ENCODE measurements at places on chromosomes 5 and 9.

DNA sequence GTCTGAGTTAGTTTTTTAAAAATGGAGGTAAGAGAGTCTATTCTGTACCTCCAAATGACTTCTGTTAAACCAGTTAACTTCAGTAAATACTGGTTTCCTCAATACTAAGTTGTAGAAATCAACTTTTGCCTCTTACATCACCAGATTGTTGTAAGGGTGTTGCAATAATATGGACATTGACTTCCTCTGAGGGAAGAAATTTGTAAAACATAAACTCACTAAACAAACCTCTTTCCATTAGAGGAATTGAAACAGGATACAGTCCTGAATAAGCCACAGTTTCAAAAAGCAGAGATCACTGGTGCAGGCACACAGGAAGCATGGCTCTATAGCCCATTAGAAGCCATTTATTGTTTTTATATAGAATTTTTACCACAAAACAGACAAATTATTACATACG lies 32.7 kb upstream of the SLCO6A1 start:
- no peak for DNase-seq

DNA sequence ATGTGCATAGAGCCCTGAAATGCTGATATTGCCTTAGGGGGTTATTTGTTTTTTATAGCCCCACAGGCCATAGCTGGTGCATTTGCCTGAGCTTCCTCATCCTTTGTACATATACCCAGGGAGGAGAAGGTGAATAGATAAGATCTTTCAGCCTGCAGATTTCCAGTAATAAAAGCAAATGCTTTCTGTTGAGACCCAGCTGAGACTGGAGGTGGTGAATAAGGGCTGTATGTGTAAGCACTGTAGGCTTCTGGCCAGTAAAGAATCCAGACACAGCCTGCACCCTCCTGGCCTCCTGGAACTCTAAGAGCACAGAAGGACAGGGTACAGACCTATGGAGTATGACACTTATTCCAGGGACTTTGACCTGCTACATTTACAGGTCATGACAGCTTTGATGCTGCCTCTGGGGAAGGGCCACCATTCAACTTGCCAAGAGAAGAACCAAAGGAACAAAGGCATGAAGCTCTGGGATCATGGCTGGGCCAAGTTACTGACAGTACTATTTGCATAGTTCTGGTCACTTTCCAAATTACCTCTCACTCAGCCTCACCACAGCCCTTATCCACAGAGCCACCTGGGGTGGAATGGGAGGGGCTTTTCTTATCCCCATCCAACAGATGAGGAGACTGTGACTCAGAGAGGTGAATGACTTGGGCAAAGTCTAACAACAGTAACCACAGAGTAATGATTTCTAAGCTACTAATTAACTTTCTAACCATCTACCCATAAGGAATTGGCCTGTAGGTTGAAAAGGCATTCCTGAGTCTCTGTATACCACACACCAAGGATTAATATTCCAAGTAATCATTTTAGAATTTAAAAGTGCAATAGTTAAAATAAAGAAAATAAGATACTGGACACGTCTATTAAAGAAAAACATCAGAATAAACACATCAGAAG lies 604.5 kb upstream of the KLF4 start:
- no peak for DNase-seq

DNA sequence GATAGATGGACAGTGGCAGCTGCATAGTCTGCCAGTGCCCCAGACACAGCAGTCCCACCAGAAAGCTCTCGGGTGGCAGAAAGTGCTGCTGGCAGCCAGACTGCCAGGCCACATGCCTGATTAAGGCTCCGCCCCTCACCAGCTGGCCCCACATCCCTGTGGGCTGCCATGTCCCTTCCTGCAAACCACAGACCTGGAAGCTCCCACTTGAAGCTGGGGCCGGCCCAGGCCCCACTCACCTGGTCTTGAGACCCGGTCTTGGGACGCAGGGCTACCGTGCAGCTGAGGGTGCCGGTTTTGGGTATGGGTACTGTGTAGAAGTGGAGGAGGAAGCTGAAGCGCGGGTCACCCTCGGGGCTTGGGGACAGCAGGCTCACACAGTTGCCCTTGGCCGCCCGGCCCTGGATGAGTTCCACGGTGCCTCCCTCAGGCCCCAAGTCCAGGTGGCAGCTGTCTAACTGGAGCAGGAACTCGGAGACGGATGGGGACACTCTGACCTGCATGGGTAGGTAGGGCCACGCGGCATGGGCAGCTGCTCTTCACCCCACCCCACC lies 15.3 kb downstream of the FPGS start:
- DNase-seq, result no peak

GRCh38 chr5:9924614-9925013 lies 294.5 kb upstream of the TAS2R1 start:
- no peak for DNase-seq

DNA sequence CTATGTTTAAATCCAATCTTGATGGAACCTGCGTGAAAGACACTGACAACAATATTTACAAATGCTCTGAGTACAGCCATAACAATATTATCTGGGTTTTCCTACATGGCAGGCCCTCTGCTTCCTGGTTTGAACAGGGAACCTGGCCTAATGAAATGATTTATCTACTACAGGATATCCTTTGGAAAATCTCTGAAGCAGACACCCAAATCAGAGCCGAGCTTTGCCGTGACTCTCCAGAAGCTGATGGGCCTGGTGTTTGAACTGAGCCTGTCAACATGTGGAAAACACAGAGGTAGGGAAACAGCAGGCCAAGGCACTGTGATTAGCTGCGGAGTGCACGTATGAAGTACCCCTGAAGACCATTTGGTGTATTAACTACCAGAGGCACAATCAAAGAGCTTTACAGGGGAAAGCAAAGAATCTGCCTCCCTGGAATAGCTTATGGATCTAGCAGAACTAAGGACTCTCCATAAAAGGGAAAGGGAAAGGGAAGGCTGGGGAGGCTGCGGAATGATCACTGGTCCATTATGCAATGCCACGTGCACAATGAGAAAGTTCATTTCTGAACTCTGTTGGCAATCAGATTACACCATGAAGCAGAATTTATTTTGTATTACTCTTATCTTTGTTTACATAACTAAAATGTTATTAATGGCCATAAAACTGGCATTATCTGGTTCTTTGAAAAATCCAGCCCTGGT lies 321.9 kb downstream of the EBF1 start:
- no peak for DNase-seq

- DNase-seq, result no peak
Observed at GRCh38 chr5:174454464-174454863, 269.9 kb upstream of the MSX2 start.

DNA sequence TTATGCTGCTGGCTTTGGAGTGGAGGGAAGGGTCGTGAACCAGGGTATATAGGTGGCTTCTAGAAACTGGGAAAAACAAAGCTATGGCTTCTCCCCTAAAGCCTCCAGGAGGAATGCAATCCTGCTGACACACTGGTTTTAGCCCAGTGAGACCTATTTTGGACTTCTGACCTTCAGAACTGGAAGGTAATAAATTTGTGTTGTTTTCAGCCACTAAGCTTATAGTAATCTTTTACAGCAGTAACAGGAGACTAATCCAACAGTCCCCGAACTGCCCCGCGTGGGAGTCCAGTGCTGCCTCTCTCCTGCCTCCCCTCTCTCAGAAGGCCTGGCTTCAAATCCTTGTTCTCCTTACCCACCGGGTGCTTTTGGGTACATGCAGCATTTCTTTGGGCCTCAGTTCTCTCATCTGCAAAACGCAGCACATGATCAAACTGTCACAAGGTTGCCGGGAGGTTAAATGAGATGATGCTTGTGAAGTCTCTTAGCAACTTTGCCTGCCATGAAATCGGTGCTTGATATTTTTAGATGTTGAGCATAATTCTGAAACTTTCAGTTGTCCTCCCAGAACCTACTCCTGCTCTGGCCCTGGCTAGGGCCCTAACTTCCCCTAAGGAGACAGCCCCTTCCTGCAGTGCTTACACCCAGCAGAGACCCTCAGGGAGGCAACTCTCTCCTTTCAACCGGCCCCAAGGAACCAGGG lies 127.3 kb upstream of the BOD1 start:
- no peak for DNase-seq

- DNase-seq, result no peak
Observed at GRCh38 chr9:92165484-92165883, 50.3 kb upstream of the SPTLC1 start.

Measured in iPS DF 19.7 (cell line).